ENCODE measurements at places on chromosomes 6 and 20.

- no peak for DNase-seq
Measured at GRCh38 chr6:16949716-16950115, 152.1 kb upstream of the STMND1 start.

DNA sequence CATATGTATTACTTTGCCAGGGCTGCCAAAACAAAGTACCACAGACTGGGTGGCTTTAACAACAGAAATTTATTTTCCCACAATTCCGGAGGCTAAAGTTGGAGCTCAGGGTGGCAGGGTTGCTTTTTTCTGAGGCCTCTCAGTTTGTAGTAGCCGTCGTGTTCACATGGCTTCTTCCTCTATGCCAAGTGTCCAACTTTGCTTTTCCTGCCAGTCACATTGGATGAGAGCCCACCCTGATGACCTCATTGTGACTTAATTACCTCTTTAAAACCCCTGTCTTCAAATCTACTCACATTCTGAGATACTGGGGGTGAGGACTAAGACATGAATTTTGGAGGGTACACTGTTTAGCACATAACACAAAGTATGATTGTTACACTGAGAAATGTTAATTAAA lies 9.9 kb upstream of the ECT2L start:
- DNase-seq, result no peak

- DNase-seq, result no peak
Measured at GRCh38 chr6:111672761-111673450, 67.2 kb upstream of the TRAF3IP2 start.

DNA sequence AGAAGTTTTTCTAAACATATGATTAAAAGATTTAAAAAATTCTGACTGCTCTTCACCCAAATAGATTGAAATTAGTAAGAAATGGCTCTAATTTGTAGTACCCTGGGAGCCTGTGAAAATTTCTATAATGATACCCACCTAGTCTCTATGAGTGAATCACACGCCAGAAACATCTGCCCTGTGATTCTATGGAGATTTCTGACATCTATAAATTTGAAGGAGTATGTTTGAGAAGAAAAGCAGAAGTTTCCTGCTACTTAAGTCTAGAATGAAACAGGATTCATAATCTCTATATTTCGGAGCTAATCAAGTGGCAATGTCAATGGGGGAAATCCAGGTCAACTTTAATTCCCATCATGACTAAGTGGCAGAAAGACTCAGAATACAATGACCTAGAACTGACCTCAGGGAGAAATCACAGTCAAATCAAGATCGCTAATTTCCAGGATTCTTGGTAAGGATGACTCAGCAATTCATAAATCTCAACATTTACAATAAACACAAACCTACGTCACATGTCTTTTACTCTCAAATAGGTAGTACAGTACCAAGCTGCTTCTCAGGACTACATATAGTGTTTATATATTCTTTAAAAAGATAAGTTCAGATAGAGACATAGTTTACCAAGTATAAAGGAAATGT lies 186.2 kb upstream of the TNFAIP3 start:
- DNase-seq, result no peak

- no peak for DNase-seq
Measured at GRCh38 chr20:20304942-20305341, 63.0 kb upstream of the INSM1 start.

GRCh38 chr6:43635387-43636307 lies at the start of gene MAD2L1BP:
Gene MAD2L1BP, plus strand, starts transcription at chr6:43635840. Its CDS starts 36 bp downstream, at chr6:43635876.
- peak; percentile 83 for DNase-seq

- DNase-seq, result no peak
Measured at GRCh38 chr6:86756640-86757229, 180.6 kb upstream of the HTR1E start.

- no peak for DNase-seq
Measured at GRCh38 chr6:145267076-145267867, 468.0 kb downstream of the EPM2A start.

DNA sequence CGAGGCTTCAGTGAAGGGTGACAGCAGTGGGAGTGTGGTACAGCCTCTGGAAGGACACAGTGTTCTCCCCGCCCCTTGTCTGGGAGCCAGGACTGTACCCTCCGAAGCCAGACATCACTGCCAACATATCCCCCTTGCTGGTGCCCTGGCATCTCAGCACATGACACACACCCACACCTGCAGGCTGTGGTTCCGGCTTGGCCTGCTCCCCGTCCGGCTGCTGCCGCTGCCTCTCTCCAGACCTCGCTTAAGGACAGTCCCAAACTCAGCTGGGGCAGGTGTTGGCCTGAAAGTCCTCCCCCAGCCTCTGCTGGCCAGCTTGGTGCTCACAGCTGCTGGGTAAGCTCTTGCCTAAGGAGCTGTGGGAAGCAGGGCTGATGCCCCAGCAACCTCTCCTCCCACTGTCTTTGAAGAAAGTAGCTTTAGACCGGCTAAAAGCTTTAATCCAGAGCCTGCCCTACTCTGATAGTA lies 7.0 kb downstream of the EMILIN3 start:
- no peak for DNase-seq

DNA sequence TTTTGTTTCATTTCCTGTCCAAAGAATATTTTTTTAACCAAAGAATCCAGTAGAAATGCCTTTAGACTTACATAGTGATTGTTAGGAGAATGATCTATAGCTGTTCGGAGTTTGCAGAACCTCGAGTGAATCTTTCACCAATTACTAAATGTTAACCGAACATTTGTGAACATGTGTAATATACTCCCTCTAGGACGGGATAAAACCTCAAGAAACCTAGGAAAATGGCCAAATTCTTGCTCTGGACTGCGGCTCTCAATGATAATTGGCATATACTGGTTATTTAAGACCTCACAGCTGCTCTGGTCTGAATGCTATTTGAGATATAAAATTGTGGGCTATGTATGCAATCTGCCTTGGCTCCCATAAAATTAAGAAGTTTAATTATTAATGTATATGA lies 137.1 kb downstream of the PACRG start:
- no peak for DNase-seq

- DNase-seq, result no peak
Measured at GRCh38 chr6:135159531-135159930, 21.6 kb upstream of the MYB start.

Measured in stimulated activated CD4-positive, alpha-beta T cell treated with anti-CD3 and anti-CD28 coated beads, Interleukin-2, amount 100 ng/mL, for 4 hours (primary cell).